ENCODE measurements at places on chromosomes 4 and X.

- DNase-seq: no peak
Observed at GRCh38 chrX:2538031-2538757, 37.4 kb upstream of the DHRSX start.

DNA sequence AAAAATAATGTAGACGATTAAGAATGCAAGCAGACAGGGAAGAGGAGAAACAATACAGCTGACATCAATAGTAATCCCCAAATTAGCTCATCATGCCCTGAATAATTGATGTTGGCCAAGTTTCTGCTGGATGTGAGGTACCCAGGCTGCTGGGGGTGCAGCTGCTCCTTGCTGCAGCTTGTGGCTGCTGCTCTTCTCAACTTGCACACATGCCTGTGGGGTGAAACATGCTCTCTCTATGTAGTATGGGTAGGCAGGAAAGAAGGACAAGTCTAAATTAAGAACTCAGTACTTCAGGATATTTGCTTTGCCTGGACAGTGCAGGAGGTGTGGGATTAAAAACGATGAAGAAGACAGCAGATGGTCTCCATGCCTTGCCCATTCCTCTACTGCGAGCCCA is 16.7 kb downstream of the EDA2R start:
- no peak for DNase-seq

- no peak for DNase-seq
Observed at GRCh38 chrX:150771116-150771515, 77.9 kb downstream of the MTMR1 start.

DNA sequence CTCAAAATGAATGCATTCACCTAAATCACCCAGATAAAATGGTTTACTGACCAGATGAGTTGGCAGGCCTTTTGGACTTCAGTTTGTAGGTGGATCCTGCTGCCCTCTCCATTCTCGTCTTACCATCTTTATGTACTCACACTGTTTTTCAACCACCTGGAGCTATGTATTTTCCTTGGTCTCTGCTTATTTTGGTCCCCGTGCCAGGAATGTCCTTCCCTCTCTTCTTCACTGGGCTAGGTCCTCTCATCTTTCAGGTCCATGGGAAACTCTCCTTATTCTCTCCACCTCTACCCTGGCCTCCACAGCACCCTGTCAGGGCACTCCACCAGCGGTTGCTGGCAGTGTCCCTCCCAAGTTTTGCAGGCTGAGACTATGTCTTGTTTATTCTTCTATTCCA is 2.6 kb downstream of the GPRIN3 start:
- no peak for DNase-seq

DNA sequence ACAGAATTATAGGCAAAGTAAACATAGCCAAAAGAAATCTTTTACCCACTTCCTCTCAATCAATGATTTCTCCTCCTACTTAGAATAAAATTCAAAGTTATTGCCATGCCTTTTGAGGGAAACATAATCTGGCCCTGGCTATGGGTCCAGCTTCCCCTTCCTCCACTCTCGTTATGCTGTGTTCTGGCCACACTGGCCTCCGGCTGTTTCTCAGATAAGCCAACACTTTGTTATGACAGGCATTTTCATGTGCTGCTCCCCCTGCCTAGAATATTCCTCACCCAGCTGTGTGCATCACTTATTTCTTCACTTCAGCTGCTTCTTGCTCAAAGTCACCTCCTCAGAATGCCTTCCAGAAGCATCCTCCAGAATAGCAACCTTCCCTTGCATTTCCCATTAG is 386.6 kb upstream of the AADAT start:
- no peak for DNase-seq

DNA sequence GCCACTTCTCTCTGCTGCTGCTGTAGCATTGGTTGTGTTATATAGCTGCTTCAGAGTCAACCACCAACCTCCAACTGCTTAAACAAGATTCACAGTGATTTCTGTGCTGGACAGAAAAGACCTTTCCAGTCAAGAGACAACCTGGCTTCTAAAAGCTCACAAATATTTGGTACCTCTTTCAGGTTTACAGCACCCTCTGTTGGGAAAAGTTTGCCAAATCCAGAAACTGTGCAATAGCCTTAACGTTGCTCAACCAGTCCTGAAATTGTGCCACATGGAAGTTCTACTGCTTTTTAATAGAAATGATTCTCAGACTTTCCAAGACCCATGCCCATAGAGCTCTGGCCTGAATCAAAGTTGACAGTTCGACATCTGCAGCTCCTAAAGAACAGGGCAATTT is 842.1 kb upstream of the HTR2C start:
- no peak for DNase-seq

DNA sequence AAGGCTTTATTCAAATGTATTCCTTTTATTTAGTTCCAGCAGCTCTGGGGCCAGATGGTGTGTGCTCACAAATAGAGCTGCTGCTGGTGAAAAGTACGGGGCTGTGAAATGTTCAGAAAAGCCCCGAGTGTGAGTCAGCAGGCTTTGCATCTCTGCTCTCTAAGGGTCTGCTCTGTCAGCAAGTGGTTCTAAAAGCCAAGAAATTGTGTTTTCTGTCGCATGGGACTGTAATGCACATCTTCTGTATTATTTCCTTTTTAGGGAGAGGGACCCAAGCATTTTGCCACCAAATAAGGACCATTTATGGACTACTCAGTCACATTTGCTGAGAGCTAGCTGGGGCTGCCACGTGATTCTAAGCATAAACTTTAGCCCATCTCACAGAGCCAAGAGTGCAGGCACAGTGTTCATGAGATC is 82.9 kb upstream of the NHS start:
- DNase-seq: no peak

GRCh38 chr4:153497988-153498967 is 32.1 kb downstream of the TMEM131L start:
- no peak for DNase-seq

DNA sequence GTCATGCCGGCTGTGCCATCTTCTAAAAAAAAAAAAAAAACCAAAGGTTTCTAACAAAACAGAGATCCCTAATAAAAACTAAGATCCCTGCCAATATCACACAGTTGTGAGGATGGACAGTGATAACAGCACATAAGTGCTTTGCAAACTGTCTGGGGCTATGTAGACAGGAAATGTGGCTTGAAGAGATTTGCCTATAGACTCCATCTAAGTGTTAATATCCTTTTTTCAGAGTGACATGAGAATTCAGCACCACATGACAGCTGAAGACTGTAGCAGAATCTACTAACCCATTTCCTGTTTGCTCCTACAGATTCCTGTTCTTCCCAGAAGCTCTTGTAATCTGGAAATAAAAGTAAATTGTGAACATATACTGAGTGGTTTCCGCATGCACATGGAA is 215.4 kb downstream of the KDR start:
- no peak for DNase-seq

DNA sequence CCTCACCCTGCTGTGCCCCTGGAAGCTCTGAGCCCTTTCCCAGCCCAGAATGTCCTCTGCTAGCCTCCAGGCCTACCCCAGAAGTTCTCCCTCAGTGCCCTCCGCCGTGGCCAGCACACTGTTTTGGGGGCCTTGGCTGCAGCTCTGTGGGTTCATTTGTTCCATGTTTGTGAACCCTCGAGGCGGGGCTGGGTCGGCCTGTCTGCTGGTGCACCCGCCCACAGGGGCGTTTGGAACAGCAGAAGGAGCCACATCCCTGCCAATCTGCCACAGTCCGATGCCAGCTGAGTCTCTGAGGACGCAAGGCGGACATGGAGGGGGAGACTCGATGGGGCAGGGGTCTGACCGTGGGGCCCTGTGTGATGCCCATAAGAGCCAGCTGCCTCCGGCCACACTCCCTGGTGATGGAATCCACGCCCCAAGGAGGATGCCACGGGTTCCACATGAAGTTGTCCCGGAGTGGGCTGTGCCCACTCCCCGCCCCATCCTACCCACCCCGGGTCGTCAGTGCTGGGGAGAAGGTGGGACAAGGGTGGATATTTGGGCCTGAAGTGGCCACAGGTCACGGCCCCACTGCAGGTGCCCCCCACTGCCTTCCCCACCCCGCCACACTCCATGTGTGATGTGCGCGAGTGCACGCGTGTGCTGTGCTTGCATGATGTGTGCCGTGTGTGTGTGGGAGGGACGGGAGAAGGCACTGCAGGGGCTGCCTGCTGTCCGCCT is 7.1 kb downstream of the ATP5ME start:
- DNase-seq: no peak

- no peak for DNase-seq
Observed at GRCh38 chr4:186826846-186827533, 103.3 kb upstream of the FAT1 start.

DNA sequence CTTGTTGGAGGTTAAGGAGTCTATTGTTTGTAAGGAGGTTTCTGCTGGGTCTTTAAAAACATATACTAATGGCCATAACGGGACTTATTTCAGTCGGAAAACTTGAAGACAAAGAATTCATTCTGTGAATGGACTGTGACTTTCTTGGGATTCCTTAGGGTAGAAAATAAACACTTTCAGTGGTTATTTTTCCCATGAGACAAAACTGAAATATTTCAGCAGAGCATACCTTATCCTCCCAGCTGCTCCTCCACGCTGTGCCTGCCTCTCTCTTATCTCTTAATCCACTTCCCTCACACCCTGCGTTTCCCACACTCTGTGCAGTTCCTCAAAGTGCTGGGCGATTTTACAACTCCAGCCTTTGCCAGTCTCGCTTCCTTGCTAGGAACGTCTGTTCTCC is 47.1 kb upstream of the SORBS2 start:
- no peak for DNase-seq

GRCh38 chr4:158819942-158820786 is 51.3 kb downstream of the FNIP2 start:
- DNase-seq: no peak

DNA sequence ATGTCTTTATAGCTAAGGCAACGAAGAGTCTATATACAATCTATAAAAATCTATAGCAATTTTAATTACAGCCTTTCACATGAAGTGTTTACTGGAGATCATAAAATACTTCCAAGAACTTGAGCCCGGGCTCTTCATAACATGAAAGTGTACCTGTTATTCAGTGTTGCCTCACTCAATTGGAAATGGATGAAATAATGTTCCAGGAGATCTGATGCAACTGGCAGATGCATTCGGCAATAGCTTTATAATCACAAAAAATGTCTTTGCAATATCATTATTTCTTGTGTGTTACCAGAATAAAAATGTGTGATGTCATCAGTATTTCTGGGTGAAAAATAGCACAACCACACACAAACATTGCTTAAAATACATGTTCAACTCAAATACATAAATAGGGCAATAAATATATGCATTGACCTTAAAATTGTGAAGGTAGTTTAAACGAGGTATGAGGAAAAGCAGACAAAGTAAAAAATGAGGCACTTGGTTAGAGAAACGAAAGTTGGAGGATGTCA is 1266.8 kb upstream of the PCDH7 start:
- no peak for DNase-seq

GRCh38 chr4:137754652-137755471 is 222.6 kb upstream of the PCDH18 start:
- no peak for DNase-seq

- DNase-seq: no peak
Observed at GRCh38 chr4:89899152-89899551, 4.5 kb downstream of the MMRN1 start.

GRCh38 chr4:106063009-106063408 is 167.7 kb downstream of the NPNT start:
- no peak for DNase-seq

GRCh38 chr4:113293043-113293560 is 243.6 kb downstream of the ANK2 start:
- no peak for DNase-seq

DNA sequence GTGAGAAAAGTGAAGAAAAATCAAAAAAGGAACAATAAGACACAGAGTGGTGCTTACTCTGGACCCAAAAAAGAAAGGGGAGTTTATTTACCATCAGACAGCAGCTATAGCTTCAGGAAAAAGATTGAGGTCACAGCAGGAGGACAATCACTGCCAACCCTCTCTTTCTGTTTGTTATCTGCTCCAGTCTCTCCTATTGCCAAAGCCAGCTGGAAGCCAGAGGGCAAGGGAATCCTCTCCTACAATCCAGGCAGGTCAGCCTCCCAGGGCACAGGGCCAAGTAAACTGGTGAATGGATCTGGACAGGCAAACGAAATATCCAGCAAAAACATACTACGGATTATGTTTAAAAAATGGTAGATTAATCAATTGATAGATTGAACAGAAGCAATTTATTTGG is 306.9 kb upstream of the SLIT2 start:
- no peak for DNase-seq

DNA sequence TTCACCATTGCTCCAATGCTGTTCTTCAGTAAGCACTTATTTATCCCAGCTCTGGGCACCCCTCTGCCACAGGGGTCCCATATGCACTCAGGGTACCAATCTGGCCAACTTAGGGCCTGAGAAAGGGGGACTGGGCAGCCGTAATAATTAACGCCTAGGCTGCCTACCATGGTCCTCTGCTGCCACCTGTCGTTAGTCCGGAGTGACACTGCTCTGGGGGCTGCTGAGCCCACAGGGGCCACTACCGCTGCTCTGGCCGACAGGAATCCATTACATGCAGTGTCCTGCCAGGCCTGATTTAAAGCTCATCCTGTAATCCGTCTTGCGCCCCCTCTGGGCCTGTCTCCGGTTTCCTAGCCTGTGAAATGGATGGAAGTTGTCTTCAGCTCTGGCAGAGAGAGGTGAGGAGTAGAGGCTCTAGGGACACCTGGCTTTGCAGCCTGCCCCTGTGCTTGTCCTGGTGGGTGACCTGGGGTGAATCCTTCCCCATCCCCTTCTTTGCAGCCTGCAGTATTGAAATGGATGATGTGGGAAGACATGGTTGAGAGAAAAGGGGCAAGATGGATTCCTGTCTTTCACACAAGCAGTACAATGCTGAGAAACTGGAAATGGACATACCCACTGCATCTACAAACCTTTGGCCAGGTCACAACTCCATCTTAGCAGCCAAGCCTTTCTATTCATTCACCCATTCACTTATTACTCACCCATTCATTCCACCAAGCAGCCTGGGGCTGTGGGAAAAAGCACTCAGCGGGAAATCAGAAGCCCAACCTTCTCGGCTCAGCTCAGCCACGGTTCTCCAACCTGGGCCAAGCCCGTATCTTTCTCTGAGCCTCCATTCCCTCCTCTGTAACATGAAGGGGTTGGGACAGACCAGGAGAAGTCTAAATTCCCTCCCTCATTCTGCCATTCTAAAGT is 116.3 kb upstream of the NALF2 start:
- DNase-seq: no peak

GRCh38 chr4:136484996-136485395 is 1047.3 kb downstream of the PCDH18 start:
- no peak for DNase-seq

- DNase-seq: no peak
Observed at GRCh38 chr4:169987327-169988228, 38.6 kb downstream of the MFAP3L start.

- no peak for DNase-seq
Observed at GRCh38 chr4:56748271-56748670, 67.2 kb upstream of the HOPX start.

GRCh38 chrX:130523460-130524394 is 121.9 kb downstream of the RBMX2 start:
- no peak for DNase-seq

- DNase-seq: no peak
Observed at GRCh38 chrX:17000751-17001150, 54.3 kb downstream of the REPS2 start.

DNA sequence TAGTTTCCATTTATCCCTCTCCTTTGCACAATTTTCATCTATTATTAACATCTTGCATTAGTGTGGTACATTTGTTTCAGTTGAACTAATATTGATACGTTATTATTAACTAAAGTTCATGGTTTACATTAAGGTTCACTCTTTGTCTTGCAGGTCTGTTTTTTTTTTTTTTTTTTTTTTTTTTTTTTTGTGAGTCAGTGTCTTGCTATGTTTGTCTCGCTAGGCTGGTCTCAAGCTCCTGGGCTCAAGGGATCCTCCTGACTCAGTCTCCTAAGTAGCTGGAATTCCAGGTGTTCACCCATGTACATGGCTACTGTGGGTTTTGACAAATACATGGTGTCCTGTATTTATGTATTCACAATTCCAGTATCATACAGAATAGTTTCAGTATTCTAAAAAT is 6.8 kb downstream of the TBC1D19 start:
- no peak for DNase-seq
